Naive thymus-derived CD4-positive, alpha-beta T cell (primary cell): ENCODE measurements at places on chromosomes 4 and X. TPM values are rescaled to one million over a fixed set of nuclear protein-coding genes. Genes with fewer than 3 reads are reported as not detected.

GRCh38 chr4:131411393-131411792 is 1737.7 kb upstream of the PCDH10 start:
- H3K27ac ChIP-seq, result no peak overlapping the region
- H3K27me3 ChIP-seq, result no peaks in the 10 kb centered on the region
- DNase-seq, result no peak
- H3K36me3 ChIP-seq, result no peaks in the 10 kb centered on the region
- no peak overlapping the region for H3K4me3 ChIP-seq

SMR3B gene
- total RNA-seq, result not detected

GRCh38 chr4:13920901-13921300 is 293.4 kb upstream of the BOD1L1 start:
- no peaks in the 10 kb centered on the region for H3K36me3 ChIP-seq
- no peak overlapping the region for H3K27ac ChIP-seq
- no peak for DNase-seq
- H3K4me1 ChIP-seq, result no peaks in the 10 kb centered on the region
- no peaks in the 10 kb centered on the region for H3K27me3 ChIP-seq

- H3K4me3 ChIP-seq, result no peak overlapping the region
- no peak for DNase-seq
- no peaks in the 10 kb centered on the region for H3K36me3 ChIP-seq
- peaks cover 4% of the 10 kb centered on the region for H3K4me1 ChIP-seq
Measured at GRCh38 chr4:7765666-7766065, 174.0 kb downstream of the AFAP1 start.

DNA sequence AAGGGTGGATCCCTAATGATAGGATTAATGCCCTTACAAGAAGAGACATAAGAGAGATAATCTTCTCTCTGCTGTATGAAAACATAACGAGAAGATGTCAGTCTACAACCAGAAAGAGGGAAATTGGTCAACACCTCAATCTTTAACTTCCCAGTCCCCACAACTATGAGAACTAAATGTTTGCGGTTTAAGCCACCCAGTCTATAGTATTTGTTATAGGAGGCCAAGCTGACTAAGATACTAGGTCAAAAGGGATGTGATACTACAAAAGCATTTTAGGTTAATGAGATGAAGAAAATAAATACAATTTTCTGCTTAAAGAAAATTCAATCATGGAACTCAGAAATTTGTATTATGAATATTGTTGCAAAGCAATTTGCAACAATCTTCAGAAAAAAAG is 55.4 kb upstream of the LHFPL1 start:
- no peak overlapping the region for H3K27ac ChIP-seq
- no peaks in the 10 kb centered on the region for H3K36me3 ChIP-seq
- no peak for DNase-seq
- H3K27me3 ChIP-seq, result no peaks in the 10 kb centered on the region
- no peak overlapping the region for H3K4me3 ChIP-seq
- H3K4me1 ChIP-seq, result no peaks in the 10 kb centered on the region

GRCh38 chrX:4588466-4588865 is 875.0 kb upstream of the PRKX start:
- no peaks in the 10 kb centered on the region for H3K36me3 ChIP-seq
- no peaks in the 10 kb centered on the region for H3K4me1 ChIP-seq
- H3K27me3 ChIP-seq, result no peaks in the 10 kb centered on the region
- H3K27ac ChIP-seq, result no peak overlapping the region
- H3K4me3 ChIP-seq, result no peak overlapping the region

CENPI gene
- 2.3 TPM for total RNA-seq

HPSE gene
- 14.5 and 16.2 TPM in 2 replicates for total RNA-seq

DNA sequence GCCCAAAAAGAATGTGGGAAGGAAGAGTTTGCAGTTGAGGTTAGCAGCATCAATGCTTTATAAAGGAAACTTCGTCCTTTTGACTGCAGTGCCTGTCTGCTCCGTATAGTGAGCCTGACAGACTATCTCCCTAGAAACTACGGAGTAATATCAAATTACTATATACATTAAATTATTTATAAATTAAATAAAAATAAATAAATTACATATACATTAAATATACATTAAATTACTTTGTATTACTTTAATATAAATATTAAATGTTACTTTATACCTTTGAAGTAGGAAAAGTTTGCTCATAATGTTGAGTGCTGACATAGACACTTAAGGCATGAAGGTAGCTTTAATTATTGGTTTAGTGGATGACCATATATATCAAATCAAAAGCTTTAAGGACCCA is 165.2 kb downstream of the IL15 start:
- no peak for DNase-seq
- no peak overlapping the region for H3K4me3 ChIP-seq
- no peak overlapping the region for H3K27ac ChIP-seq
- H3K4me1 ChIP-seq, result no peaks in the 10 kb centered on the region
- H3K36me3 ChIP-seq, result no peaks in the 10 kb centered on the region

GRCh38 chr4:108636246-108636645 is 14.2 kb upstream of the OSTC start:
- no peak overlapping the region for H3K27ac ChIP-seq
- DNase-seq, result no peak
- H3K4me3 ChIP-seq, result no peak overlapping the region
- H3K4me1 ChIP-seq, result no peaks in the 10 kb centered on the region
- peaks cover 10% of the 10 kb centered on the region for H3K36me3 ChIP-seq
- H3K27me3 ChIP-seq, result no peaks in the 10 kb centered on the region

SLAIN2 gene
- 53.2 TPM for total RNA-seq

POF1B gene
- 0.24 TPM for total RNA-seq

RNF212 gene
- 2.2 and 3.1 TPM in 2 replicates for total RNA-seq

PPP1R3F gene
- total RNA-seq, result 9.7 TPM

HSFX3 gene
- total RNA-seq, result not detected

PAGE4 gene
- total RNA-seq, result not detected
